Kasumi-1 (cell line): ENCODE measurements at places on chromosomes 7 and 10.

GRCh38 chr7:157188091-157188665 is 49.5 kb downstream of the UBE3C start:
- no peak for DNase-seq

- no peak for DNase-seq
These were observed 6.2 kb upstream of the ACHE start for GRCh38 chr7:100901921-100902332.

- DNase-seq = no peak
These were observed 487.8 kb upstream of the PODXL start for GRCh38 chr7:132044247-132044646.

GRCh38 chr10:103759100-103759781 is 96.1 kb downstream of the SH3PXD2A start:
- peak; percentile 99 for DNase-seq

- no peak for DNase-seq
These were observed 4.1 kb downstream of the PRSS2 start for GRCh38 chr7:142774826-142775225.

DNA sequence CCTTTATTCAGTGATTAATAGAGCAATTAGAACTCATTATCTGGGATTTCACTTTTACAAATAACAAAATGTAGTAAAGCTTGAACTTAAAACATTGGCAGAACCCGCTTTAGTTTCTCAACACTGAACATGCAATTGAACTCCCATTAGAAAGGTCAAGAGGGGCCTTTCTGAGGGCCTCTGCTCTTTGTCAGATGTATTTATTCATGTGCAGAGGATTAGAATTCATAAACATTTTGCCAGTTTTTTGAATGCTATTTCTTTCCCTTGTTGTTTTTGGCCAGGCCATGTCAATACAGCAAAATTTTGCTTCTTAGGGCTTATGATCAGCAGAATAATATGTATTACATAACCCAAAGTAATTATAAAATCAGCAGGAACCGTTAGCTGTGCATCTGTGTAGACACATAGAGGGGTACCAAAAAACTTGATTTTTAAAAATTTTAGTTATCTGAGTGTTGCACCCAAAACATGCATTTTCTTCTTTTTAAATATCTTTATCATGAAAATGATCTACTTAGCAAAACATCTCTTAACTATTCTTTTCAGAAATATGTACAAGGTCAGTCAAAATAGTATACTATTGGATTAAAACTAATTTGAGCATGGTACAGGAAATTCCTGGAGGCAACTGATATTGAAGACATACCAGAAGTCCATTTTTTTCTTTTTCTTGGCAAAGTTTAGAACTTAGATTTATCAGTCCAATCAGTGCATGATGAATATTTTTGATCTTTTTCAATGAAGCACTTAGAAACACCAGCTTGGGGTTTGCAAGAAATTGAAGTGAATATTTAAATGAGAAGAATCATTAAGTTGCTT is 177.5 kb downstream of the TWIST1 start:
- no peak for DNase-seq

DNA sequence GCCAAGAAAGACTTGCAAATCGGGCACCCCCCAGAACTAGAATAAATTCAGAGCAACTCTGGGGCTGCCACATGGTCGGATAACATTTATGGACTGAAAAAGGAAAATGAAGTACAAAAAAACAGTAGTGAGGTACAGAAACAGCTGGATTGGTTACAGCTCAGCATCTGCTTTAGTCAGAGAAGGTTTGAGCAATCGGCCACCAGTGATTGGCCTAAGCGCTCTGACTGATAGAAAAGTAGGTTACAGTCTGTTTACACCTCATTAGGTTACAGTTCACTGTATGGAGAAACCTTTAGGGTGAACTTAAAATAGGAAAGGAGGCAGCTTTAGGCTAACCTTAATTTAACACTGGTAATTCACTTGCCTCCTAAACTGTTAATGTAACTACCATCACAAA is 102.0 kb upstream of the DKK1 start:
- no peak for DNase-seq
